ENCODE measurements at places on chromosomes 1 and 21.

- no peak for DNase-seq
Measured at GRCh38 chr1:94218332-94218731, 19.1 kb downstream of the ARHGAP29 start.

DNA sequence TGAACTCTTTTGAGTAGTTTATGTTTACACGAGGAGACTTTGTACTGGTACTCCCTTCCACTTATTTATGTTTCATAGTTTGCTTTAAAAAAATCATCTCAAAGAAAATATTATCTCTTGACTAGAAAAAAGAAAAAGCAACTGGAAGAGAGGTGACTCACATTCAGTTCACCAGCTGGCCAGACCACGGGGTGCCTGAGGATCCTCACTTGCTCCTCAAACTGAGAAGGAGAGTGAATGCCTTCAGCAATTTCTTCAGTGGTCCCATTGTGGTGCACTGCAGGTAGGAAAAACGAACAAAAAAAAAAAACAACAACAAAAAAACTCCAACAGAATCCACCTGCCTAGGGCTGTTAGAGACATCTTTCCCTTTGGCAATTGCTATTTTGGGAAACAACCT is 102.9 kb downstream of the PTPRC start:
- DNase-seq, result no peak

DNA sequence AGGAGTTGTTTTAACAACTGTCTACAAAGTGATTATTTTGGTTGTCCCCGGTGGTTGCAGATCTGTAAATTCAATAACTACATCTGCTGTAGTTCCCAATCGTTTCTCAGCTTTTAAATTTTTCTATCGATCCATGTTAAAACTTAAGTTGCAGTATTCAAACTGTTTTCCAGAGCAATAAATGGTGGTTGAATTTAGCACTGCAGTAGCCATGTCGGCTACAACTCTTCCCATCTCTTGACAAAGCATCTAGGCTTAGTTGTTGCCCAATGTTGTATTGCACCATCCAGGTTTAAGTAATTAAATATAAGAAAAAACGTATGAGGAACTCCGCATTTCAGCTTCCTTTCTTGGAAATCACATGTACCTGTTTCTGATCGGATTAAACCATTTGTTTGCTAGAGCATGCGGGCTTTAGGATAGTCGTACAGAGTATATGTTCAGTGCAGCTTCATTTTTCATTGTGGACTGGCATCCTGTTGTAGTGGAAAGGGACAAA is 996 bp downstream of the CNIH4 start:
- DNase-seq, result no peak

- DNase-seq, result no peak
Measured at GRCh38 chr1:54287176-54287650, 87.2 kb downstream of the MRPL37 start.

- no peak for DNase-seq
Measured at GRCh38 chr21:34936883-34937563, 112.1 kb downstream of the RUNX1 start.

DNA sequence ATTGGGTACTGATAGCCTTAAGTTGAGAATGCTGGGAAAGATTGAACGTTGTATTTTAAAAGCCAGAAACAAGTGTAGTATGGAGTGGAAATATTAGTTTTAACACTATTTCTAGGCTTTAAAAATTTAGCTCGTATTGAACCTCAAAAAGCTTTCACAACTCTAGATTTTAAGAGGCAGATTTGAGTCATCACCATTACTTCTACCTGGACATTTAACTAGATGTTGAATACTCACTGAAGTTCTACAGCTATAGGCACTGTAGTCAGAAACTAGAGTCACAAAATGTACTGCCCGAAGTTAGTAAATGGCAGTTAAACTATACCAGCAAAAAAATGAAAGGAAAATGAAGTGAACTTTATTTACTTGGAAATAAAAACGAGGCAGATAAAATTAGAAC is 96.5 kb downstream of the NEK7 start:
- no peak for DNase-seq

GRCh38 chr1:221335161-221336101 is 406.5 kb downstream of the DUSP10 start:
- no peak for DNase-seq
